ENCODE measurements at places on chromosomes 3 and 15.

GRCh38 chr3:30551927-30552326 lies 54.5 kb upstream of the TGFBR2 start:
- DNase-seq, result no peak

DNA sequence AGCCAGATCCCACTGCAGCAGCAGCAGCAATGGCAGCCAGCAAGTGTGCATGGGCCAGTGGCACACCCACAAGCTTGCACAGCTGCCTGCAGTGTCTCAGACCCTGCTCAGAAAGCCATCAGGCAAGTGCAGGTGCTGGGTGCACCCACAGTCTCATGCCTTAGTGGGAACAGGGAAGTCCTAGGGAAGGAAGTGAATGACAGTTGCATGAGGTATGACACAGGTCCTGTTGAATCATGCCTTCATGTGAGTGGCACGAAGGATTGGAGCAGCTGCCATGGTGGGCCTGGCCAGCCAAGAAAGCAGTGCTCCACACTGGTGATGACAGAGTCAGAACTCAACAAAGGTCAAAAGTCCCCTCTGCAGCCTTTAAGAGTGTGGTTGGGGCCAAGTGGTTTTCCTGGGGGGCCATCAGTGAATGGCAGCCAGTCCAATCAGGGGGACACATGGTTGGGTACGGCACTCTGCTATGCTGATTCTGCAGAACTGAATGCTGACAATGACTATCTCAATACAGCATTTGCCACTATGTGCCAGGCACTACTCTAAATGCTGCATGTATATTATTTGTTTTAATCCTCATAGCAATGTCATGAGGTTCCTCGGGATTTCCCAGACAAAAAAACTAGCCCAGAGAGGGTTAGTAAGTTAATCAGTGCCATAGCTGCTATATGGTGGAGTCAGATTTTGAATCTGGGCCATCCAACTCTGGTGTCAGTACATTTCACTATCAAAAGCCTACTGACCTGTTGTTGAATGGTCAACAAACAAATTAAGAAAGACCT lies 94.3 kb downstream of the AQP9 start:
- no peak for DNase-seq

DNA sequence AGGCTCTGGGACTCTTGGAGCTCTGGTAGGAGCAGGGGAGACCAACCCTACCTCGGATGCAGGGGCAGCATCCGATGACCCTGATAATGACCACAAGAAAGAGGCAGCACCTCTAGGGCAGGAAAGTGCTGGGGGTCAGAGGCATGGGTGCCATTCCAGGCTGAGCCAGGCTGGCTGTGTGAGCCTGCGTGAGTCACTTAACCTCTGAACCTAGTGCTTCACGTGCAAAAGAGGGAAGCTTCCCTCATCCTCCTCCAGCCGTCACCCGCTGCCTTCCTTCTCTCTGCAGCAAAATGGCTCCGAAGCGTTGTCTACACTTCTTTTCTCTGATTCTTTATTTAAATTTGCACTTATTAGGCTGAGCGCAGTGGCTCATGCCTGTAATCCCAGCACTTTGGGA lies 35.5 kb downstream of the ZDHHC19 start:
- no peak for DNase-seq

- DNase-seq, result no peak
Measured at GRCh38 chr3:80014576-80014975, 246.8 kb upstream of the ROBO1 start.

- no peak for DNase-seq
Measured at GRCh38 chr15:51075364-51075763, 19.3 kb downstream of the TNFAIP8L3 start.

DNA sequence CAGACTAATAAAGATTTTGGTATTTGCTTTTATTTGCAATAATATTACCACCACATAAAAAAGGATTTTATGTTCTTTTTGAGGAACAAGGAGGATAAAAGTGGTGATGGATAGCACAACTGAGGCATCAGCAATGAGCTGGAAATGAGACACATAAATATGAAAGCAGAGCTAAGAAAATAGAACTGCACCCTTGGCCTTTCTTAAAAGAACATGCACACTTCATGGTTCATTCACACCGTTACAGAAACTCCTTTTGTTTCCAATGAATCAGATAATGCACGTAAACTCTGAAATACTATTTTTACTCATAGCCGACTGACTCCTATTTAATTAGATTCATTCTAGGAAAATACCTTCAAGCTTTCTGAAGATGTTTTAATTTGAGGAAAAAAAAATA lies 19.9 kb upstream of the DPH6 start:
- DNase-seq, result no peak

GRCh38 chr15:31102374-31103342 lies 1.1 kb upstream of the TRPM1 start:
- DNase-seq, result no peak

GRCh38 chr15:91049378-91050127 lies 27.2 kb upstream of the VPS33B start:
- DNase-seq, result peak; percentile 1

- DNase-seq, result no peak
Measured at GRCh38 chr15:77546050-77546501, 86.6 kb downstream of the LINGO1 start.

DNA sequence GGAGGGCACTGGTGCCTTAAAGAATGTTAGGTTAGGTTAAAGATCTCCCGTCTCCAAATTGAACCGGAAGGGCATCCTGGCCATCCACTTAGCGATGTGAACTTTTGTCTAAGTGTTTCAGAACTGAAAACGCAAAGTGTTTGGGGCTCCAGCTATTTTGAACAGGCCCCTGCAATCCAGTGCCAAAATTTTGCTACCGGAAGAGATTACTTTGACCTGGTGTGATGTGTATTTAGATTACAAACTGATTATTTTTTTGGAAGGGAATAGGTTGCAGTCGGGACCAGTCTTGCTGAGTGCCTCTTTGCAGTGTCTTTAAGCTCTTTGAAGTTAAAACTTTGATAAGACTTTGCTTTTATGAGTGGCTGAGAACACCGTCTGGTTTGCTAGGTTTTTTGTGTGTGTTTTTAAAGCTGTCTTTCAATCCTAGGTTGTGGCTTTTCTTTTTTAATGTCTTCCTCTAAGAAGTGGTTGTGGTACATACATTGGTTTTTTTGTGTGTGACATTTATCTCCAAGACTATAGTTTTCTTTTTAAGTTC lies 179.6 kb downstream of the OR4M2 start:
- no peak for DNase-seq

GRCh38 chr15:29457729-29458128 lies 188.1 kb upstream of the NSMCE3 start:
- no peak for DNase-seq

- DNase-seq, result no peak
Measured at GRCh38 chr3:9727041-9727595, 4.4 kb upstream of the BRPF1 start.

DNA sequence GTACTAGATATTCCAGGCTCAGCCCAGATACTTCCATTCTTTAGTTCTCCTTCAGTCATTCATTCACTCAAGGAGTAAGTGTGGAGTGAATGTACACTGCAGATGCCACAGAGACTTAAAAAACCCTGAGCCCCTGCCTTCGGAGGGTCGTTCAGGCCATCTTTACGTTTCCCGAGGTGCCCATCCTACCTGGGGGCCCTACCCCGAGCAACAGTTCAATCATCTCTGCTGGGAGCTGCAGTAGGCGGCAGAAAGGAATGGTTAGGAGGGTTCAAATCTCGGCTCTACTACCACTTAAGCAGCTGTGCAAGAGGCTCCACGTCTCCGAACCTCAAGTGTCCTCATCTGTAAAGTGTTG lies 613 bp downstream of the SEC13 start:
- DNase-seq, result no peak

- no peak for DNase-seq
Measured at GRCh38 chr3:45736707-45737106, 47.5 kb downstream of the SACM1L start.

GRCh38 chr3:22937536-22937935 lies 265.6 kb upstream of the UBE2E2 start:
- DNase-seq, result no peak

DNA sequence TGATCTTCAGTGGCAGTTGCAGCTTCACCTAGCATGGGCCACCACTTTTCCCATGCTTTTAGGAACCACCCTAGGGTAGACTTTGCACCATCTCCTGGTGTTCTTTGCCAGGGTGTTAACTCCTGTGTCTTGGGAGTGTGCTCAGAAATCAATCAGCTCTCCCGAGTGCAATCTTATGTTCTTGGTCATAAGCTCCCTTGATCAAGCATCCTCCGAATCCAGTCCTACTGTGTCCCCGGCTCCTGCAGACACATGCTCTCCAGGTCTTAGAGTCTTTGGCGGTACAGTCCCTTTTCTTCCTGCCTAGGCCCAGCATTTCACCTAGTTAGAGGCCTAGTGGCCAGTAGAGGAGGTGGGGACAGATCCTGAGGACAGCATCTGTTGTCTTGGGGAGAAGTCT lies 74.7 kb upstream of the SYN2 start:
- DNase-seq, result no peak

GRCh38 chr15:72200395-72201237 lies 3.0 kb upstream of the GRAMD2A start:
- DNase-seq, result no peak

DNA sequence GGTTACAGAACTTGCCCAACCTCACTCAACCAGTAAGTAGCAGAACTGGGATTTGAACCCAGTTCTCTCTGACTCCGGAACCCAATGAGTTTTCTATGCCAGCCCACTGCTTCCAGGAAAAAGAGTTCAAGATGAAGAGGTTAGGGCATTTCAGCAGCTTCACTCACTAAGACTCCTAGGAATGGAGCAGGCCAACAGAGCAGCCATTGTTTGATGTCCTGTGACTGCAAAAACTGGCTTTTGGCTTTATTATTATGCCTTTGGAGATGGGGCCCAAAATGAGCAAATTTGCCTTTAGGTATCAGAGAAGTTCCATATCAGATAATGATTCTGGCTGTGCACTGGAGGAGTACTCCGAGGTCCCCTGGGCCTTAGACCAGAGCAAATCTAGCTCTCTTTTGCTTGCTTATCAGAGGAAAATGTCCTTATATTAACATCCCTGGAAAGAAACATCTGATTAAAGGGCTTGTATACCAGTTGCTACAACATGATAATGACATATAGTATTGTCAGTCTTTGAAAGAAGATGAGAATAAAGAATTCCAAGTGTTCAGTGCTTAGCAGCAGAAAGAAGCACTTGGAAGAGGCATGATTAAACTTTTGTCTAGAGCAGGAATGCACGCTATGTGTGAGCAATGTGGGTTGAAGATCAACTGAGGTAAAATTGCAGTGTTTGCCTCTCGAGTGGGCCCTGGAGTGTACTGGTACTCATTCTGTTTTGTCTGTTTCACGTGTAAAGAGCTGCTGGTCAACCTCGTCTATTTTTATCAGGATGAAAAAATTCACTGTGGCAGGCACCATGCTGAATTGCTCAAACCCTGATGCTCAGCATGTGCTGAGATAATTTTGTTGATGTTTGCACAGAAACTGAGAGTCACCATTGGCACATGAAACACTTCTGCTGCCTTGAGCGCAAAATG lies 21.8 kb upstream of the KLHL24 start:
- no peak for DNase-seq

- no peak for DNase-seq
Measured at GRCh38 chr3:43288366-43288765, 2.0 kb downstream of the SNRK start.

DNA sequence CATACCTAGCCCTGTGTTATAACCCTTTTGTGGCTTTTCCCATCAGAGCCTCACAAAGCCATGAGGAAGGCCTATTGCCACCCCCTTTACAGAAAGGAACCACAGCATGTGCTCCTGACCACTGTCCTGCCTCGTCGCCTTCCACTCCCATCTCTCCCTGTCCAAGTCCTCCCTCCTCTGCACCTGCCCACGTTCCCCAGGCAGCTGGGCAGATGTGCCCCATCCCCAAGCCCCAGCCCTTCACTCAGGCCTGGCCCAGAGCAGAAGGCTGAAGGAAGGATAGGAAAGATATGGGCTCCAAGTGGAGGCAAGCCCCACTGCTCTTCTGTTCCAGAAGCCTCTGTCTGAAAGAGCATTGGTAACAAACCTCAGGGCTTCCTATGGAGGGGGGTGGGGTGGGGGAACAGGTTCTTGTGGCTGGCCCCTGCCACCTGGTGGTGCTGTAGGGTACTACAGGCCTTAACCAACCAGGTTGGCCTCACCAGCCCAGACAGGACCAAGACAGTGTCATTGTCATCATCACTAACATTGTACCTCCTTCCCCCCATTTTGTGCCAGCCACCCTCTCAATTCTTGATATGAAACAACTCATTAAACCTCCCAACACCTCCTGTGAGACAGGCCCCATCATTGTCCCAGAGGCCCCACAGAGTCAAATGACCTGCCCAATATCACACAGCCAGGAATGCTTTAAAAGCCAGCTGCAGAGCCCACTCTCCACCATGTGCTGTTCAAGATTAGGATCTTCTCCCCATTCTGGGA lies 10.0 kb downstream of the POC1A start:
- peak; percentile 29 for DNase-seq

DNA sequence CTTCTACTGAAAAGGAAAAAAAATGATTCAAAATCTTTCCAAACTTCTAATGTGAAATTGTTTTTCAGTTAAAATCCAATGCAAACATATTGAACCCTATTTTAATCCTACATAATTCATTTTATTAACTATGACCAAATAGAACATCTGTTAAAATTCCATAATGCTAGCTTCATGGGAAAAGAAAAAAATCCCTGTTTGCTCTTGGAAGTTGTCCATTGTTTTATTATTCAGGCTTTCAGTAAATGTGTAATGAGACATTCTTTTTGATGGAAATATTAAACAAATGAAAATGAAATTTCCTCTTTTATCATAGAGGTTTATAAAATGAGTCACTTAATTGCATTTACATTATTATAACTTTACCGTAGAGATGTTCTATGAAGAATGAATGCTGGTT lies 49.5 kb downstream of the SLC25A26 start:
- no peak for DNase-seq

DNA sequence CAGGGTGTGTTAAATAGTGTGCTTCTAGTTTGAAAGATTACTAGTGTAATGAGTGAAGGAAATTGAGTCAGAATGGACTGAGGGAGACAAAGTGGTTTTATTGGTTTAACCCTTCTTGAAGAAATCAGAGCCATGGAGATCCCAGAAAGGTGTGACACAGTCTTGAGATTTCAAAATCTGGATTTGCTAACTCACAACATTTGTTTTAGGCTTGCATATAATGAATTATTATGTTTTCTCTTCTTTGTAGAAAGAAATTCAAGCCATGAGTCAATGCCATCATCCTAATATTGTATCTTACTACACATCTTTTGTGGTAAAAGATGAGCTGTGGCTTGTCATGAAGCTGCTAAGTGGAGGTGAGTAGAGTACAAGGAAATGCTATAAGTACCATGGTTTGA lies 25.1 kb downstream of the OXSR1 start:
- no peak for DNase-seq

DNA sequence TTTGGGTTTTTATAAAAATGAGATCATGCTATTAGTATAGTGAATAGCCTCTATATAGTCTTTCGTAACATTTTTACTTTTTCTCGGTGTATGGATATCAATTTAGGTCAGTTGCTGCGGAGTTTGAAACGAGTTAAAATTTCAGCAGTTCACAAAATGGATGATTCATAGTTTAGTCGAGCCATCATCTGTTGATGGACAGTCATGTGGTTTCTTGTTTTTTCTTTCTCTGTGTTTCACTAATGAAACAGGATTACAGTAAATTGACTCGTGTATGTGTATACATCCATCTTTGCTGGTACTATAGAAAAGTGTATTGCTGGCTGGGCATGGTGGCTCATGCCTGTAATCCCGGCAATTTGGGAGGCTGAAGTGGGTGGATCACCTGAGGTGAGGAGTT lies 106.8 kb downstream of the IGF1R start:
- DNase-seq, result no peak

GRCh38 chr15:82021992-82022391 lies 23.8 kb downstream of the MEX3B start:
- DNase-seq, result peak; percentile 79

GRCh38 chr15:53791581-53791980 lies 32.1 kb upstream of the WDR72 start:
- no peak for DNase-seq

GRCh38 chr3:193554811-193555210 lies at the start of gene ATP13A4:
TSS of gene ATP13A4 (minus strand) at chr3:193554895. CDS start at chr3:193554799, 96 bp downstream.
- no peak for DNase-seq
